Cerebellum (tissue), 4 donors: ENCODE measurements at places on chromosomes 4 and X.

DNA sequence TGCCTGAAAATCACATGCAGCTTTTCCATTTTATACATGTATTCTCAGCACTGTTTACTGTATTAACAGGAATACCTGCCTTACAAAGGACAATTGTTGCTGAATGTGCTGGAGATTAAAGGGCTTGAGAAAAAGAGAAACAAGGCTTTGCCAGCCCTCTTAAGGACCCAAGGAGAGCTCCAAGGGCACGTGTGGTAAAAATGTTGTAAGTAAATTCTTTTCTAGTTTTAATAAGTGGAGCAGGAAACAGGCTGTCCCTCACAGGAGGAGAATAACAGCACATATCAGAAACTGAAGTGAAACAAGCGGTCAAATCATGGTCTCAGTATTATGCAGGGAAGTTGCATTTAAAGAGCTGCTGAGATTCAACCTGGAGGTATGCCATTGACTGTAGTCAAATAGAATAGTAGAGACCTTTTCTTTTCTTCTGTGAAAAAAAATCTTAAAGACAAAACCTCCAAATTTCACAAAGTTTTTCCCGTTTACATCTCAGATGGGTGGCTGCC lies 18.5 kb downstream of the IGFBP7 start:
- DNase-seq, result no peak

GRCh38 chr4:36285784-36286480 lies 4.5 kb downstream of the DTHD1 start:
- DNase-seq, result no peak

DNA sequence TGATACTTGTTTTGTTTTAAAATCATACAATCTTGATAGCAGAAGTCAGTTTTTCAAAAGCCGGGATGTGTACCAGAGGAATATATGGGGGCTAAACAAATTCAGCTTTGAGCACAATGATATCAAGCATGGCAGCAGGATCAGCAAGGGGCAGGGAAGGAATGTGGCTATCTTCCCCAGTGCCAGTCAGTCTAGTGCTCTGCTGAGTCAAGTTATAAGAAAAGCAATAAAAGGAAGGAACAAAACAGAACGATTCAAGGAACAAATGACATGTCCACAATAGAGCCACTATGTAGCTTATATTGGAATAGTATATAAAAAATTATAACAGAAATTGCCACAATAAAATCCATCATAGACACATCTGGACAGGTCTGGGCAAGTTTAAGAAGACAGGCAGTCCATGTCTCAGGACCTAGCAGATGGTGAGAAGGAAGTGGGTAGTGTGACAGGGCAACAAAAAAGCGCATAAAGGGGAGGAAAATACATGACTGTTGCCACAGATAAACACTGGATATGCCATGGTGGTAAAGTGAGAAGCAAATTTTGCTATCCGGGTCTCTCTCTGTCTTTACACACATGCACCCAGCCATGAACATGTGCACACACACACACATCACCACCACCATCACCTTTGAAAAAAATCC lies 518.2 kb upstream of the HTR2C start:
- no peak for DNase-seq

GRCh38 chr4:107647591-107647990 lies 72.4 kb downstream of the PAPSS1 start:
- DNase-seq, result no peak

GRCh38 chr4:4775493-4776004 lies 83.9 kb upstream of the MSX1 start:
- no peak for DNase-seq

- DNase-seq, result no peak
These were observed 24.7 kb downstream of the IL3RA start for GRCh38 chrX:1361275-1361674.

GRCh38 chr4:10694151-10694827 lies 9.7 kb upstream of the CLNK start:
- DNase-seq, result no peak

- DNase-seq, result peak; percentile 21
These were observed 760 bp downstream of the UGT8 start for GRCh38 chr4:114599231-114599902.

DNA sequence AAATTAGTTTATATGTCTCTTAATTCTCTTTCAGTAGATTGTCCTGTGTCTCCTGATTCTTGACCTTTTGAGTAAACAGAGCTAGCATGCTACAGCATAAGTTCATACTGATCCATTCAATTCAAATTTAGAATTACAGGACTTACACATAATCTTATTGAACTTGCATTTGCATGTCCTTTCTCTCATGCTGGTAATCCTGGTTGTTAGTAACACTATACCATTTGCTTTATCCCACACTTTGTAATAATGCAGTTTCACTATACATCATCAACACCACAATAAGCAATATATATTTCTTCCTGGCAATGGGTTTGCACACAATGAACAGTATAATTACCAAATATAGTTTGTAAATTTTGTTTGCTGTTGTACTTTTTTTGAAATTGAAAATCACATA lies 937.2 kb upstream of the GRID2 start:
- no peak for DNase-seq

GRCh38 chr4:1318488-1319213 lies 28.4 kb upstream of the UVSSA start:
- DNase-seq, result no peak

DNA sequence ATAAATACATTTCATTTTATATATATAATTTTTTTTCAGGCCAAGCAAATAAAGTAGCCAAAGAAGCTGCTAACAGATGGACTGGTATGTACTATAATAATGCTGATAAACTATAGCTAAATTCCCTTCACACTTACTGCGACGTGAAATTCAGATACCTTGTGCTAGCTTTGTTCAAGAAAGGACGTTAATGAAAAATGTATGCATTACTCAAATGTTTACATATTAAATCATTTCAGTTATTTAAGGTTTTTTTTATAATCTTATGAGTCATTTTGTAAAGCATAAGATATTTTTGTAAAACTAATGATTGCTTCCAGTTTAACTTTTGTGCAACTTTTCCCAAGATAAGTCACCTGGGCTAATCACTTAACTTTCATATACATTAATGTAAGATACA lies 57.2 kb upstream of the TMEM131L start:
- no peak for DNase-seq
